NCI-H2107 (cell line): ENCODE measurements at places on chromosomes 7 and 10.

DNA sequence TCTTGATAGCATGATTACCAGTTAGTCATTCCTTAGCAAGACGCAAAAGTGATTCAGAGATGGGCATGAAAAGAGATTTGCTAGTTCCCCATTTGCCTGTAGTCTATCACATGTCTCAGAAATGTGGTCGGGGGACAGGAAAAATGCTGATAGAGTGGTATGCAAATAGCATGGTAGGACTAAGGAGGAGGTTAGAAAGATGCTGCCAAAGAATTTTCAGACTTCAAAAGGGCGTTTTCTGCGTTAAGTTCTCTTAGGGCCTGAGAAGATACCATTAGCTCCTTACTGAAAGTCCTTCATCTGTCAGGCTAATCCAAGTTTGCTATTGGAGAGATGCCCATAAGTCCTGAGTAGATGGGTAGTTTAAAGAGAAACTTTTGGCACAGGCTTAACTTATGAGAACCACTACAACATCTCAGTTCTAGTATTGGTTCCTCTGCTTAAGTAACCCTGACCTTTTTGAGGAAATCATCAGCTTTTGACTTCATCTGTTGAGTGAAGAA lies 2.7 kb downstream of the CALD1 start:
- no peak for DNase-seq

GRCh38 chr7:98085674-98086073 lies 21.0 kb upstream of the LMTK2 start:
- no peak for DNase-seq

GRCh38 chr10:25174461-25175230 lies at the start of gene GPR158:
TSS of gene GPR158 (plus strand) at chr10:25175001. CDS start at chr10:25175421, 420 bp downstream.
- peak; percentile 27 for DNase-seq

- DNase-seq, result no peak
These were observed 127.5 kb downstream of the NSUN6 start for GRCh38 chr10:18523858-18524257.

GRCh38 chr10:6400331-6400730 lies 179.7 kb downstream of the PRKCQ start:
- no peak for DNase-seq

DNA sequence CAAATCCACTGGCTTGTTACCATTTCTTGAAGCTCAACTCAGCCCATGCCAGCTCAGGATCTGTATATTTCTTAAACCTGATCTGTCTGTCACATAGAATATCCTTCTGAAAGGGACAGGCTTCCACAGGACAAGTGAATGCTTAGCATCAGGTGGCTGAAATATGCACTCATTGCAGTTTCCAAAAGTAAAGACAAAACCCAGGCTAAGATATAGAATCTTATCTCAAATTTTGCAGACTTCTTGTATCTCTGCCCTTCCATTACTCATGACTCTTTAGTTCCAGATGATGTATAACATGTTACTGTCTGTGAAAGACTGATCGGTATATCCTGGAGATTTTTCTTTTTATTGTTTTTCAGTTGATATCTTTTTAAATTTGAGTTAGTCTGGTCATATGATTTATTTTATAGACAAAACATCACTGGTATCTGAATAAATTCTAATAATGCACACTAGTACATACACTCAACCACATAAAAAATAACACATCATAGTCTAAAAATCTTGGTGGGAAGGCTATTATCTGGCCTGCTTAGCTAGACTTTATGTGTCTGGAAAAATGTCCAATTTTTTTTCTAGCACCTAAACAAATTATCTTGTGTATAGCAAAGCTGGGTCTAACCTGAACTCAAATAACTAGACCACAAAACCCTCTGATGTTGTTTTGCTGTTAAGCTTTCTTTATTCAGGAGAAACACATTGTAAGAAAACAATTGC lies 182.6 kb downstream of the ADAM12 start:
- no peak for DNase-seq

- peak; percentile 23 for DNase-seq
These were observed 38.5 kb downstream of the CDK1 start for GRCh38 chr10:60816628-60817397.

GRCh38 chr7:98638853-98639252 lies 21.8 kb downstream of the NPTX2 start:
- DNase-seq, result no peak

GRCh38 chr10:58158806-58159205 lies 108.9 kb downstream of the IPMK start:
- DNase-seq, result no peak

DNA sequence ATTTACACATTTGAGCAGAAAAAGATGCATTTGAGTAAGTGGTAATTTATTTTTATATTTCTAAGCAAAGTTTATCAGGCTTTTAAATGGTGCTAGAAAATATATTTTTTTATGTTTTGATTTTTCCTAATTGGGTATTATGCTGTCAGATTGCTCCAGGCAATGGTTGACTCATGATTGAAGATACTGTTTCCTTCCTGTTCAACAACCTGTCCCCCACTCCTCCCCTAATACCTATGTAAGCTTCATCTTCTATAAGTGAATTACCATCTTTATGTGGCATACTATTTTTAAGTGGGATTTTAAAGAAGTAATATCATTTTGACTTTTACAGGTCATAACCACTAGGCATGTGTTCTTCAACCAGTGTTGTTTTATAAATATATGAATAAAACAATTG lies 21.4 kb downstream of the TSPAN13 start:
- DNase-seq, result no peak

GRCh38 chr10:113399065-113399464 lies 153.8 kb upstream of the HABP2 start:
- no peak for DNase-seq

- DNase-seq, result no peak
These were observed 411.6 kb downstream of the NEBL start for GRCh38 chr10:20485554-20485953.

DNA sequence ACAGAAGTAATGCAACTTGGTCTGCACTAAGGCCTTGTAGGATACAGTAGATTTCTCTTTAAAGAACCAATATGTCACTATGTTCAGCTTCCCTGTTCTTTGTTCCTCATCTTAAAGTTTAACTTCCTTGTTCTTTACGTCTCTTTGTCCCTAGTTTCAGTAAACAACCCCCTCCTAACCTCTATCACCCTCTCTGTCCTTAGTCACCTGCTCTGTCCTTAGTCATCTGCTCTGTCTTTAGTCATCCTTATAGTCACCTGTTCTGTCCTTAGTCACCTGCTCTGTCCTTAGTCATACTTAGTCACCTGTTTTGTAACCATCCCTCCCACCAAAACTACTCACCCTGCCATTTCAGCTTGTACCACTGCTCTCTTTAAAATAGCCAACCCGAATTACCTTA lies 144.6 kb upstream of the TMEM106B start:
- DNase-seq, result no peak

DNA sequence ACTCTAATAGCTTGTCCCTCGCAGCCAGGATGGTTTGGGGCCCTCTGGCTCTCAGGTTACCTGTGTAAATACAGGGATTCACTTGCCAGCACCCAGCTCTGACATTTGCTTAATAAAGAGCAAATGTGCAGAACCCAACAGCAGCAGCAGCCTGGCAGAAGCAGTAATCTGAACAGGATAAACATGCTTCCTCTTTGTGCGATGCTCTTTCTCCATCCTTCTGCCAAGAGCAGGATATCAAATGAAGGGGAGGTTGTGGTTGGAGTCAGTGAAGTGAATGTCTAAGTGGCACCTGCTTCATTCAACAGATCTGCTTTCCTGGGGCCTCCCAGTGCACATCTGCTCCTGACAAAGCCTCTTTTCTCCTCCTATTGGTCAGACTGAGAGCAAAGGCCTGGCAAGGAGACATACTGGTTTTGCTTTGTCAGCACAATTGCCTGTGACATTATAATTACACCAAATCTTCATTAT lies 130.3 kb downstream of the NRF1 start:
- peak; percentile 93 for DNase-seq

- DNase-seq, result no peak
These were observed 95.3 kb upstream of the CARD11 start for GRCh38 chr7:3138997-3139396.

GRCh38 chr10:112215342-112215774 lies 31.8 kb upstream of the GPAM start:
- DNase-seq, result no peak

- DNase-seq, result no peak
These were observed 625.5 kb upstream of the GALNT17 start for GRCh38 chr7:70506434-70506833.

DNA sequence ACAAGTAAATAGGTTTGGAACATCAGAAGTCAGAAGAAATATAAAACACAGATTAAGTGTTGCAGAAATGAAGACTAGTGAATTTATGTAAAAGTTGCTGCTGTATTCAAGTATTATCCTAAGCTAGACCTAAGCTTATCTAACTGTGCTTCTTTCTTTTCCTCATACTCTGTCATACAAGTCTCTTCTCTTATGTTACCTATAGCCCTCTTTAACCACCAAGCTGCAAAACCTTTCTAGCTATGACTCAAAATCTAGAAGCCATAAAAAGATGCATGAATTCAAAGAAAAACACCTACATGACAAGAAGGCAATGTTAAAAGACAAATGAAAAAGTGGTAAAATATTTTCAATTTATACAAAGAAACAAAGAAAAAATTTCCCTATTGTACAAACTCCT lies 23.0 kb downstream of the DENND11 start:
- no peak for DNase-seq

- no peak for DNase-seq
These were observed 605.3 kb upstream of the FOXK1 start for GRCh38 chr7:4076701-4077294.

DNA sequence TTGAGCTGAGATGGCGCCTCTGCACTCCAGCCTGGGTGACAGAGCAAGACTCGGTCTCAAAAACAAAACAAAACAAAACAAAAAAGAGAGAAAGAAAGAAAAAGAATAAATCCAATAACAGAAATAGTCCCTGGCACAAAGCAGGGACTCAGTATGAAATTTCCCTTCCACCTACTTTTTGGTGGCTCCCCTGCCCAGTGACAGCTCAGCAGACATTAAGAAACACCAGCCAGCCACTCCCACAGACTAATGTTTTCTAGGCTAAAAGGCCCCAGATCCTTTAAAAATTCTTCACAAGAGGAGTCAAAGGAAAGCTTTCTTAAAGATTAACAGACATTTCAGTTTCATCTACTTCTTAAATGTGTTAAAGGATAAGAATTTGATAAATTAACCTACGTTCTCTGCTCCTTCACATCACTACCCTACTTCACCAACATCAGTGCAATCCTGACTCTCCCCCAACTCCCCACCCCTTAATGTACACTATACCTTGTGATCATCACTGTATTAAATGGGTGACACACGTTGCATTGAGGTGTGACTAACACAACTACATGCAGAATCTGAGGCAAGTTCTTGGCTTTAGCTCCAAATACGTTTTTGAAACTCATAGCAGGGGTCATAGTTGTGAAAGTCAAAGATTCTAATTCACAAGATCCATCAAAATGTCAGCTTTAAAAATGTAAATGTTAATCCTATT lies 114.5 kb upstream of the CAV2 start:
- no peak for DNase-seq

DNA sequence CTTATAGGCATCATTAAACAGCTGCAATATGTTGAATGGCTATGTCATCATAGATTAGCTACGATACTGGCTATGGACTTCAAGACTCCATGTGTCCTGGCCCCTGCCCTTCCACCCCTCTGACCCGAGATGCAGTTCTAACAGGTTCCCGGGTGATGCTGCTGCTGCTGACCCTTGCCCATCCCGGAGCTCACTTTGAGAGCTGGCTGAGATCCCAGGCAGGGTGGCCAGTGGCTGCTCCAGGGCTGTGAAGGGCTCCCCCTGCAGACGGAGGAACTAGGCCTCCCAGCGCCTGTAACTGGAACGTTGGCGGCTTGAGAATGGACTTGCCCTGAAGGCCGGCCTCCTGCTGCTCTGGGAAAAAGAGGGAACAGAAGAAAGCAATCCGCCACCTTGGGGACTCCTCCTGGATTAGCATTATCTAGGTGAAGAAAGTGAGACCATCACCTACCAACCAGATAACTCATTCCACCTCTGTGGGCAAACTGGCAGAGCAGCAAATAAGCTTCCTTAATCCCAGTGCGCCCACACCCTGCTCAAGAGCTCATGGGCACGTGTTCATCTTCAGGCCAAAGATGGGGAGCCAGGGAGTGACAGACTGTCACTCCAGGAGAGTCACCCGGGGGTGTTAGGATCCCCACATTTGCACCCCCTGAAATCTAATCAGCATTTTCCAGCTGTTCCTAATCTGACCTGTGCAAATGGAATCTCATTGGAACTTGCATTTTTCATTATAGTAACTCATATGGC lies 56.8 kb downstream of the PARP12 start:
- no peak for DNase-seq

DNA sequence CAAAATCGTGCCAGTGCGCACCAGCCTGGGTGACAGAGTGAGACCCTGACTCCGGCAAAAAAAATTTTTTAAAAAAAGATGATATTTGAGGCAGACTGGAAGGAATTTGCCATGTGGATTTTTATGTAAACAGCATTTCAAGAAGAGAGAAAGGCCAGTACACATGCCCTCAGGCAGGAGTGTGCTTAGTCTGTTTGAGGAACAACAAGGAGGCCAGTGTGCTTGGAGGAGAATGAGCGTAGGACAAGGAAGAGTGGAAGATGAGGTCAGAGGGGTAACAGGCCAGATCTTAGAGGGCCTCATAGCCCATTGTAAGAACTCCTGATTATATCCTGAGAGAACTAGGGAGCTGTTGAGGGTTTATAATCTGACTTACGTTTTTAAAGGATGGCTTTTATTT lies 17.2 kb upstream of the STRIP2 start:
- DNase-seq, result no peak

- no peak for DNase-seq
These were observed 6.8 kb upstream of the HECW1 start for GRCh38 chr7:43105521-43106120.

DNA sequence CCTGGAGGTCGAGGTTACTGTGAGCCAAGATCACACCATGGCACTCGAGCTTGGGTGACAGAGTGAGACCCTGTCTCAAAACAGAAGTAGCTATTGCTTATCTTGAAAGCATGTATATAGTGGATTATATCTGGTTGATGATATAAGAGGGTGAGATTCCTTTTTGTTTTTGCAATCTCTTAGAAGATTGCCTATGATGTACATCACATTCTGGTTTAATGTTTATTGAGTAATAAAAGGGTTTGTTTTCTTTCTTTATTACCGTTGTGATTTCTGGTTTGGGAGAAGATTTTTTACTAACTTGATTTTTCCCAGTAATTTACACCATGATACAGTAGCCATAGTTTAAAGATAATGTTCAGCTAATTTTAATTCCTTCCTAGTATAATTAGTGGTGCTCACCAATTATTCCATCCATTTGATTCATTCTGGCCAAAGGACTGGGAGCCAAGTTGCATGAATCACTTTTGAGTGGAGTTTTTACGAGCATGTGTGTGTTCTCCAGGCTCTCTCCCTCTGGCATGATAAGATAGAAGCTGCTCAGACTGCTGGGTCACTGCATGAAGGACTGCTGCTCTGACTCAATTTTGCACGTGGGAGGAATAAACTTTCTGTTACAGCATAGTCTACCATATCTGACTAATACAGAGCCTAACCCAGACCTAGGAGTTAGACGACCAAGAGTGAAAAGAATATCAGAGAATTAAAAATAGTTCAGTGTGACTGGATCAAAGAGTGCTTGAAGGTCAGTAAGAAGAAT lies 13.5 kb upstream of the TSPAN13 start:
- DNase-seq, result no peak

GRCh38 chr10:125084191-125084613 lies 76.2 kb downstream of the CTBP2 start:
- DNase-seq, result no peak
